Cardiac septum (tissue), 1 donor: ENCODE measurements at places on chromosomes 12 and 14. TPM values are rescaled to one million over a fixed set of nuclear protein-coding genes. Genes with fewer than 3 reads are reported as not detected.
A peak's percentile ranks its signal among the peaks of the same experiment; 100 is the strongest.

GPR68 gene
- total RNA-seq: 3.4 TPM

PTPRQ gene
- total RNA-seq: 0.38 TPM

- DNase-seq: no peak
These were observed 479.4 kb upstream of the TMEM132C start for GRCh38 chr12:127787544-127787943.

DNA sequence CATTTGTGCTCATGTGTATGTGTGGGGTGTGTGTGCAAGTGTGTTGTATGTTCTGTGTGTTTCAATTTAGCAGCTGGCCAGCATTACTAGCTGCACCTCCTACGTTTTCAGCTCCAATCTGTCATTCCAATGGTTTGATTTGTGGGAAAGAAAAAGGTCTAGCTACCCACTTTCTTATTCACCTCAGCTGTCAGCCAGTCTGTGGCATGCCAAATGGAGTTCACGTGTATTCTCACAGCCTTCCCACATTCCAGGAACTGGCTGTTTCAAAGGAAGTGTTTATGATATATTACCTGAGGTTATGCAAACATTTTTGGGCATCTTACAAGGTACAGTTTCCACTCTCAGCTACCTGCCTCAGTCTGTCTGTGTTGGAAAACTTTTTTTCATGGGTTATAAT, 220.2 kb upstream of the CPNE8 start:
- no peak for DNase-seq

GRCh38 chr14:104115691-104116287, 22.6 kb upstream of the KIF26A start:
- peak; percentile 49 for DNase-seq

- DNase-seq: peak; percentile 79
These were observed 281.7 kb upstream of the AMIGO2 start for GRCh38 chr12:47361389-47362021.

DNA sequence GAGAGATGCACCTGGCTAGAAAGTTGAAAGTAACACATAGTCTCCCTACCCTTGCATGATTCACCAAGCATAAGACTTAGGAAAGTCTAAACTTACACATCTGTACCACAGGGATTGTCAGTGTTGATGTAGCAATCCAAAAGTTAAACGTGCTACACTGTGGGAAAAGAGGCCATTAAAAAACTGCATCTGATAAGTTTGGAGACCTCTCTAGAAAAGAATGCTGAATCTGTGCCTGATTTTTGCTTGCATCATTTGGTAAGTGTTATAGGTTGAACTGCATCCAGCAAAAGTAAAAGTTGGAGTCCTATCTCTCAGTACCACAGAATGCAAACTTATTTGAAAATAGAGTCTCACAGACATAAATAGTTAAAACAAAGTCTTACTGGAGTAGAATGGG, 126.6 kb downstream of the SLC6A15 start:
- no peak for DNase-seq

GRCh38 chr14:98580131-98580678, 691.8 kb downstream of the BCL11B start:
- no peak for DNase-seq
